ENCODE measurements at places on chromosomes 11 and 22. TPM values are rescaled to one million over a fixed set of nuclear protein-coding genes. Genes with fewer than 3 reads are reported as not detected.

PNPLA3 gene
- 7.8 TPM for total RNA-seq

CLDN5 gene
- 136 TPM for total RNA-seq

MRGPRX2 gene
- total RNA-seq, result 0.45 TPM

CCDC179 gene
- total RNA-seq, result not detected

FGF19 gene
- total RNA-seq, result not detected

CELSR1 gene
- 1.9 TPM for total RNA-seq

CPT1B gene
- total RNA-seq, result 18.2 TPM

FAM227A gene
- 2.9 TPM for total RNA-seq

PCSK7 gene
- 68.7 TPM for total RNA-seq

CCDC87 gene
- total RNA-seq, result 0.22 TPM

KRTAP5-10 gene
- not detected for total RNA-seq

OR8G5 gene
- total RNA-seq, result not detected

SPTBN2 gene
- total RNA-seq, result 6.6 TPM

CDC42EP1 gene
- total RNA-seq, result 83.1 TPM

NCF4 gene
- 30.4 TPM for total RNA-seq

OR51B4 gene
- 0.40 TPM for total RNA-seq

SLC15A3 gene
- total RNA-seq, result 49.4 TPM

ARHGAP1 gene
- 78.6 TPM for total RNA-seq

NAALAD2 gene
- 12.5 TPM for total RNA-seq

C1QTNF4 gene
- total RNA-seq, result 5.0 TPM
